CD4-positive, CD25-positive, alpha-beta regulatory T cell (primary cell): ENCODE measurements at places on chromosomes 4 and X. TPM values are rescaled to one million over a fixed set of nuclear protein-coding genes. Genes with fewer than 3 reads are reported as not detected.

DNA sequence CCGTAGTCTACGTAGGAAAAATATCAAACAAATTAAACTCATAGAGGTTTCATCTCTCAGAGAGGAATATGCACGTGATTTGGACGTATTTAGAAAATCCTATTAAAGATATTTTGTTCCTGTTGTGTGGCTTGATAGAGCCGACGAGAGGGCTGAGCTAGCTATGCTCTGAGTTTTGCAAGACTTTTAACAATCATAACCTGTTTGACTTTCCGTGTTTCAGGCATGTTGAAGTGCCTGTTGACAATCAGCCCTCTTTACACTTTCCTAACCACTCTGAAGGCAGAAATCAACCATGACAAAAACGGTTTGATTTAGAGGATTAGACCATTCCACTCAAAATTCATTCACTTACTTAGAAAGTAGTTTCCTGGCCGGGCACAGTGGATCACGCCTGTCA, 297.3 kb downstream of the ASMT start:
- DNase-seq = no peak

DNA sequence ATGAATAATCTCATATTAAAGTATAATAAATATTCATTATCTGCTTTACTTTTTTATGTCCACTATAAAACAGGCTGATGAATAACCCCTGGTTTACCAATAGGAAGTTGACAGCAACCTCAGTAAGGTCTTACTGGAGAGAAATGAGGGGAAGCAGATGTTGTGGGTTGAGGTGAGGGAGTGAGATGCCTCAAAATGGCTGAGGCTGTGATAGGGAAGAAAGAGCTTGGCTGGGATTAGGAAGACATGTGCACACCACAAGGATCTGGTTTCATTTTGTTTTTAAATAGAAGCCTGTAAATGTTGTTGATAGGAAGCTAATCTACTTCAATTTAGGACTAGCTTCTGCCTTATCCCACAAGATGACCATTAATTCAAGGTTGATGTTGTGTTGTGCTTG, 14.4 kb upstream of the CYBB start:
- no peak for DNase-seq

DNA sequence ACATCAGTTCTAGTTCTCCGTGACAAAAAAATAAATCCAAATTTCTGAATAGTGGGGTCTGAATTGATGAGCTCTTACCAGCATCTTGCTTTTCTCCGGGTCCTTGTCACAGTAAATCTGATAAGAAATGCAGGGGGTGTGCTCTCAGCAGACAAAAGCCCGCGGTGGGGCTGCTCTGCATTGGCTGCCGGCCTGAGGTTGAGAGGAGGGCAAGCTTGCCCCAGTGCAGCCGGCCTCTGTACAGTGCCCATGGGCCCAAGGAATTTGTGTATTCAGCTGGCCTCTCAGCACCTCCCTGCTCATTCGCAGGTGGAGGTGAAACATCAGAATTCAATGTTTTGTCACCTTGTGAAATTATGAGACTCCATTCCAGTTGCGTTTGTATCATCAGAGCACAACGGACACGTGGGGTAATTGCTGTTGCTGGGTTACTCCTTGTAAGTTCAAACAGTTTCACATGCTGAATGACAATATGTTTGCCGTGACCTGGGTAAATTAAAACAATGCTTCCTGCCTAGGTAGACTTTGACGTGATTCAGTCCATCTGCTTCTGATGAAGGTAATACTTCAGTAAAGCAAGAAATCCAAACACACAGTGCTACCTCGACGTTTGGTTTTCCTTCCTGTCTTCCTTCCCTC, 596.4 kb downstream of the MID1IP1 start:
- DNase-seq = no peak

TMEM271 gene
- not detected for total RNA-seq

CHIC1 gene
- 8.2 TPM for total RNA-seq

DNA sequence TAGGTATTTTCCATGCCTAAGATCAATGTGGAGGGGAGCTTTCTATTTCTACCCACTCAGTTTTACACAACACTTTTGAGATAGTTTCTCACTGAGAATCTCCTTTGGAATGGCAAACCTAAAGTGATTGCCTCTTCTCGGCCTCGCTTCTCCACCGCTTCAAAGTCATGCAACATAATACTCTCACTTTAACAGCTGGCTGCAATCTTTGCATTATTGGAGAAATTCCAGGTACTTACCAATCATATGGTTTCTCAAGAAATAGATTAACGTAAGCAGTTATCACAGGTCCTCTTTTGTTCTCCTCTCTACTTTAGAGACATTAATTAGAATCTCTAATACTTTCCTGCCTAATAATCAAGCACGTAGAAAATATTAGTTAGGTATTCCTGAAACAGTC, 3.7 kb upstream of the IL13RA2 start:
- no peak for DNase-seq

DNA sequence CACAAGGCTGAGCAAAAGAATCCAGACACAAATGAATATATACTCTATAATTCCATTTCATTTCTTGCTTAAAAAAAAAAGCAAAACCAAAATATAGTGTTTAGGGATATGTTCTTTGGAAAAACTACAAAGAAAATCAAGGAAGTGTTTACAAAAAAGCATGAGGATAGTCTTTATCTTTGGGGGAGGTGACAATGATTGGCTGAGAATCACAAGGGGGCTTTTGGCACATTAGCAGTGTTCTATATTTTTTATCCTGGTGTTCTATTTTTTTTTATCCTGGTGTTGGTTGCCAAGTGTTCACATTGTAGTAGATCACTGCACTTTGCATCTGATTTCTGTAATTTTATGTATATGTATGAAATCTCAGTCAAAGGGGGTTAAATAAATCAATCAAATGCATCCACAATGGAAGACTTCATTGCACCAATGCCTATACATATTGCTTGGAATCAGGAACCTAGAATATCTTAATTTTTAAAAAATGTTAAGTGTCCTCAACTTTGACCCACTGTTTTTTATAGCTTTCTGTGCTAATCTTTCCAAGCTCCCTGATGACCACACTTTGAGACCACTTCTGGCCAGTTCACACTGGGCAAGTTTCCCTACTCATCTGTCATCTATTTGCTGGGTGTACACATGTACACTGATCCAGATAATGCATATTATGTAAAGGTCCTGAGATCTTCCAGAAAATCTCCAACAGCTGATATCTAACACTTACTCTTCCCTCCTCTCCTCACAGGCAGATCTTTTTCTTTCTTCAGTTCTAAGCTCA, 3.7 kb downstream of the TBC1D9 start:
- DNase-seq = no peak

DMRTC1B gene
- total RNA-seq = 1.3 TPM

HCFC1 gene
- 71.6 TPM for total RNA-seq

- no peak for DNase-seq
These were observed 28.6 kb downstream of the FAM241A start for GRCh38 chr4:112173593-112174558.

DNA sequence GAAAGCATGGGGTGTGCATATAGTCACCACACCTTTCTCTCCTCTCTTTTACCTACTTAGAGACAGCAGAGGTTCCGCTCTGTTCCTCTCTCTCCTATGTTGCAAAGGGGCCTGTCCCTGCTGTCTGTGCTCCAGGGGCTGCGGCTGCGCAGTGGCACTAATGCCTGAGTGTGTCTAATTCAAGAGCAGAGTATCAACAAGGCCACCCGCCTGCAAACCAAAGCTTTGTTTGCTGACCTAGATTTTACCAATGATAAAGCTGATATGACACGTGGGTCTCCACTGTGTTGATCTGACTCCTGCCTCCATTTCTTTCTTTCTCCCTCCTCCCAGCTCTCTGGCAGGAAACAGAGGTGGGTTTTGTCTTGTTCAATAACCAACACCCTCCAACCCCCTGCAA, 74.9 kb downstream of the NSG1 start:
- peak; percentile 73 for DNase-seq

DNA sequence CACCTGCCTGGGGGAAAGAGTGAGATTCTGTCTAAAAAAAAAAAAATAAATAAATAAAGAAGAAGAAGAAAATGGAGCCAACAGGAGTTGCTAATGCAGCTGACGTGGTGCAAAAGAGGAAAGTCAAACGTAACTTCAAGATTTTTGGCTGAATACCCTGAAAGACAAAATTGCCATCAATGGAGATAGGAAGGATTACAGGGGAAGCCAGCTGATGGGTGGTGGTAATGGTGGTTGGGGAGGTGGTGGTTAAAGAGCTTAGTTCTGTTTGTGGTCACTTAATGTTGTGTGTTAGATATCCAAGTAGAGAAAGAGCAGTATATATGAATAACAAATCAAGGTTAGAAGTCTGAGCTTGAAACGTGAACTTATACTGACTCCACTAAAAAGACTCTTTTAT, 225.4 kb downstream of the ARHGAP24 start:
- DNase-seq = no peak

- no peak for DNase-seq
These were observed 23.7 kb downstream of the BMP2K start for GRCh38 chr4:78799551-78800495.

GRCh38 chrX:115357326-115358120, 68.0 kb downstream of the LUZP4 start:
- DNase-seq = no peak

GRCh38 chrX:13420545-13421183, 100.8 kb upstream of the ATXN3L start:
- no peak for DNase-seq

GRCh38 chr4:17328141-17328815, 183.6 kb downstream of the QDPR start:
- no peak for DNase-seq

DNA sequence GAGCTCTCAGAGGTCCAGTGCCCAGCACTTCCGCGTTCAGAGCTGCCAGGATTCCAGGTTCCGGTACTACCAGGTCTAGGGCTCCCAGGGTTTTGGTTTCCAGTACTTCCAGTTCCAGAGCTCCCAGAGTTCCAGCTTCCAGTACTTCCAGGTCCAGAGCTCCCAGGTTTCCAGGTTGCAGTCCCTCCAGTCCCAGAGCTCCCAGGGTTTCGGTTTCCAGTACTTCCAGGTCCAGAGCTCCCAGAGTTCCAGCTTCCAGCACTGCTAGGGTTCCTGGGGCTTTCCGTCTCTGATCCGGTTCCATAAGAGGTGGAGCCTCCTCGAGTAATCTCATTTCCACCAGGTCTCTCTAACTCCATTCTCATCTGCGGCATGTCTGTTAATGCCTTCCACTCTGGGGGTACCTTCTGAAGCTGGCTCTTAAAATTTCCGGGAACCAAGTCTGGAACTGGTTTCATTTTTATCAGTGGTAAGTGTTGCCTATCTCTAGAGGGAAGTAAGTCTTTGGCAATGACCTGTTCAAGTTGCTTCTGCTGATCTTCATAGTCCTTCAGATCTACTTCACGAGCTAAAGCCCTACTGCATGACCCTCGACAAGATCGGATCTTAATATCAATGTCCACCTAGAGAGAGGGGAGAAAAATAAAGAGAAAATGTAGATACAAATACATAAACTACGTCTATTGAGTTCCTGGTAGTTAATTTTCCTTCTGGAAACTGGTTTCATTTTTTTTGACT, 4.1 kb downstream of the FGA start:
- DNase-seq = no peak

GC gene
- total RNA-seq = not detected

GRCh38 chrX:20498851-20499635, 232.3 kb upstream of the RPS6KA3 start:
- DNase-seq = no peak

DNA sequence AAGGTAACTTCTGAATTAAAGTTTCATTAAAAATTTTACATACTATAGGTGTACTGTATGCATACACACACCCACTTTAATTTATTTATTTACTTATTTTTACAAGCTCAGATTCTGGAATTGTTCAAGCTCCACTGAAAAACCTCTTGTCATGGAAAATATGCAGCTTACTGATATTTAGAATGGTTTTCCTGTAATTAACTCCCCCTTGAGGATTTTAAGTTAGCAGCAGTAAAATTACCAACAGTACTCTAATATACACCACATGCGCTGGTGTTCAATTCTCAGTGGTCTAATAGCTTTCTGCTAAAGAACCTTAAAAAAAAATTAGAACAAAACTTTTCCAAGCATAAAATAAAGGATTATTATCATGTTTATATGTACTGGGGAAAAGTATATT, 12.0 kb downstream of the MAB21L2 start:
- no peak for DNase-seq

GRCh38 chr4:159010100-159010499, 92.8 kb upstream of the RAPGEF2 start:
- DNase-seq = no peak

GRCh38 chr4:40502220-40502619, 127.4 kb downstream of the RBM47 start:
- DNase-seq = no peak

GRCh38 chr4:150234246-150234645, 156.0 kb downstream of the DCLK2 start:
- DNase-seq = no peak

ATP2B3 gene
- total RNA-seq = not detected

DNA sequence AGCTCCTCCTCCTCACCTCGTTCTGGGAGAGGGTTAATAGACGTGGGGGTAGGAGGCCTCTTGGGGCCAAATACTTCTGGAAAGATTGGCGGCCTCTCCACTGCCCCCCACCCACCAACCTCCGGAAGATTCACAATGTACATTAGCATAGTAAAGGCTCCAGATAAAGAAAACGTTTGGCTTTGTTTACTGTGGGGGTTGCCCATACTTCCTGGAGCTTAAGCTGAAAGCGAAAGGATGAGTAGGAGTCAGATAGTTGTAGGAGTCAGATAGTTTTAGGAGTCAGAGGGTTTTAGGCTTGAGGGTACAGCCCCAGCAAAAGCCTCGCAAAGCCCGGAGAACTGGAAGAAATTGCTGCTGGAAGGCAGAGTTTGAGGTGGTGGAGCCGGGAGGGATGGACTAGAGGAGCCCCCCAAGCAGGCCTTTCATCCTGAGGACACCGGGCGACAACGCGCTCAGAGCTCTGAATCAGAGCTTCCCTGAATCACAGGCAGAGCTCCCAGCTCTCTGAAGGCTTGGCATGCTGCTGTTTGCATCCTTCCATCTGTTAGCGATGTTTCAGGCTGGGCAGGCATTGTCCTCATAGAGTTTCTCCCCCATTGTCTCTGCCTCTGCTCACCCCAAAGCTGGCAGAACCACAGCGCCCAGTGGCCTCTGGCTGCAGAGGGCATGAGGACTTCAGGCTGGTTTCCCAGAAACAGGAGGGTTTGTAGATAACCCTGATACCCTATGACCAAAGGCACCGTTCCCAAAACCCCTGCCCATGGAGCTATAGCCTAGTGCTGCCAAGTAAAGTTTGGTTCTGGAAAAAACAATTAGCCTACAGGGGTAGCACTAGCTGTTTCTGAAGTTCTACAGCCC, 280.7 kb downstream of the BCOR start:
- DNase-seq = no peak

- no peak for DNase-seq
These were observed 38.5 kb upstream of the GPC3 start for GRCh38 chrX:134023851-134024281.

GRCh38 chr4:100539706-100540105, 21.9 kb upstream of the EMCN start:
- DNase-seq = no peak
